Activated T-cell treated with anti-CD3 and anti-CD28 coated beads for 24 hours (primary cell): ENCODE measurements at places on chromosomes 6 and 20.

DNA sequence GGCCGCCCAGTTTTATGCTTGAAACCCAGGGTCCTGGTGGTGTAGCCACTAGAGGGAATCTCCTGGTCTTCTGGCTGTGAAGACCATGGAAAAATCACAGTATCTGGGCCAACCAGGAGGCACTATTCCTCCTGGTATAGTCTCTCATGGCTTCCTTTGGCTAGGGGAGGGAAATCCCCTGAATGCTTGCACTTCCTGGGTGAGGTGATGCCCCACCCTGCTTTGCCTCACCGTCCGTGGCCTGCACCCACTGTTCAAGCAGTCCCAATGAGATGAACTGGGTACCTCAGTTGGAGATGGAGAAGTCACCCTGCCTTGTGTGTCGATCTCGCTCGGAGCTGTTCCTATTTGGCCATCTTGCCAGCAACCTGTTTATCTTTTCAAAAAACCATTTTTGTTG, 10.1 kb upstream of the ZNF337 start:
- DNase-seq: no peak

GRCh38 chr6:11810039-11810541, 31.5 kb upstream of the ADTRP start:
- no peak for DNase-seq

DNA sequence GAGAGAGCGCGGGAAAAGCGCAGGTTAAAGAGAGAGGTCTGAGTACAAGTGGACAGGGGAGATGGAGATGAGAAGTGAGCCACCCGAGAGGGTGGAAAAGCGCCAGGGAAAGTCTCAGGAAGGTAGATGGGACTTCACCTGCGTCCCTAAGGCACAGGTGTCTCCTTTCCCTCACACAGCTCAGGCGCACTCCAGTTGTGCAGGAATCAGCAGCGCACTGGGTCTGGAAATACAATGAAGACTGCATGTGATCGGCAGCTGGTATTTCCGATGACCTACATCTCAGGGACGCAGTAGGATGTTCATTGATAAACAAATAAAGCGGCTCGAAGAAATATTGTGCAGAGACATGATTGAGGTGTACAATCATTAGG, 432 bp upstream of the KHDRBS2 start:
- no peak for DNase-seq

GRCh38 chr20:57157106-57157691, 109.2 kb downstream of the BMP7 start:
- DNase-seq: no peak

DNA sequence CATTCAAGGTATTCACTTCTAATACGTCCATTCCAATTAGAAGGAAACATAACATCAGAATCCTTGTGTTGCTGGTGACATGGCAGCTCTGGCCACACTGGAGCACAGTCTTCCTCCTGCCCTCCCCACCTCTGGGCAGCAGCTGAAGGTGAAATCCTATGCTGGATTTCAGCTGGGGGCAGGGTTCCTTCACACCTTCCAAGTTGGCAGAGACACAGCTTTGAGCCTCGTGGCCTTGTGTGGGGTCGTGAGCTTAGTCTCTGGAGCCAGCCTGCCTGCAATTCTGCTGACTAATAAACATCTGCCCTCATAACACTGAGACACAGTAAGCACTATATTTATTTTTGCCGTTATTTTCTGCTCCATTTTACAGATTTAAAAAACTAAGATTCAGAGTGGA, 218.9 kb upstream of the RIN2 start:
- no peak for DNase-seq

- DNase-seq: no peak
Measured at GRCh38 chr6:36126553-36127458, 3.5 kb upstream of the MAPK13 start.

DNA sequence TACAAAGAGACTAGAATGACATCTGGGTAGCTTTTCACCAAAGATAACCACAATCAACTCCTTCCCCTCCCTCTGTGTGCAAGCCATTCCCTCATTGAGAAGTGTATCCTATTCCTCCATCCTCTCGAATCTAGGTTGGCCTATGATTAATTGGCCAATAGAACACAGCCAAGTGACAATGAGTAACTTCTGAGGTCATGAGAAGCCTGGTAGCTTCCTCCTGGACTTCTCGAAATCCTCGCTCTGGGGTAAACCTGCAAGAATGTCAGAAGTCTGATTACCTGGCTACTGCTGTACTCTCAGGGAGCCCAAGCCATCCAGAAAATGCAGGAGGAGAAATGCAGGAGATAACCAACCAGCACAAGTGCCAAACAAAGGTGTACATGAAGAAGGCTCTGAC, 13.1 kb downstream of the ARHGAP18 start:
- DNase-seq: no peak

DNA sequence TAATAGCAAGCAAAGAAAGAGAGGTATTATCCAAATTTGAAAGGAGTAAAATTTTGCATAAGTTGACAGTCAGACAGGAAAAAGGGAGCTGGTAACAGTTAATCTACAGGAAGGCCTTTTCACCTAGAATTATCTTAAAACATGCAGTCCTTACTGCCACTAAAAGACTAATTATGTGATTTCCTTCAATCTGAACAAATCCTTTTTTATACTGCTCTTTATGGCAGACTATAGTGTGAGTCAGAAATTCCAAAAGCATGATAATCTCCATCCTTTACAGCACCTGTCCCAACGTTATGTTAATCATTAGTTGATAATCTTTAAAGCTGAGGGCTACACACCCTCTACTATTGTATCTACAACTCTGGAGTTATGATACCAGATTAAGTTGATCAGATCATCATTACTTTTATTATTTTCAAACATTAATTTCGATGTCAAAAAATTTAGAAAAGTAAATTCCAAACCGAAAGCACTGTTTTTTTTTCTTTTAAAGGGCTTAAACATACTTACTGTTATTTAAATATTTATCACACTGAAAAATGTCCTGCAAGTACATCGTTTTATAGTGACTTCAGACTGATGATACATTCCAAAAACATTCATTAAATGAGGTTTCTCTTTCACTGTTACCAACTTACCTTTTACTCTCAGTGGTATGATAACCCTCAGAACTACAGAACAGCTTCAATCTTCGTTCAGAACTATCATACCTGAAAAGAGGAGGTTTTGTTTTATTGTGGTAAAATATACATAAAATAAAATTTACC, 33.2 kb upstream of the AKAP7 start:
- no peak for DNase-seq

DNA sequence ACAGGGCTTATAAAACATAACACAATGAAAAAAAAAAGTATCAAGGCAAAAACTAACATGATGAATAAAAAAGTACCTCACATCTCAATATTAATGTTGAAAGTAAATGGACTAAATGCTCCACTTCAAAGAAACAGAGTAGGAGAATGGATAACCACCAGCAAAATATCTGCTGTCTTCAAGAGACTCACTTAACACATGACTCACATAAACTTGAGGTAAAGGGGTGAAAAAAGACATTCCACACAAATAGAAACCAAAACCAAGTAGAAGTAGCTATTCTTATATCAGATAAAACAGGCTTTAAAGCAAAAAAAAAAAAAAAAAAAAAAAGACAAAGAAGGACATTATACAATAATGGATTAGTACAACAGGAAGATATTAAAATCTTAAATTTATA, 86.9 kb downstream of the TBC1D32 start:
- DNase-seq: no peak

GRCh38 chr6:131729550-131729949, 18.7 kb upstream of the CTAGE9 start:
- no peak for DNase-seq

DNA sequence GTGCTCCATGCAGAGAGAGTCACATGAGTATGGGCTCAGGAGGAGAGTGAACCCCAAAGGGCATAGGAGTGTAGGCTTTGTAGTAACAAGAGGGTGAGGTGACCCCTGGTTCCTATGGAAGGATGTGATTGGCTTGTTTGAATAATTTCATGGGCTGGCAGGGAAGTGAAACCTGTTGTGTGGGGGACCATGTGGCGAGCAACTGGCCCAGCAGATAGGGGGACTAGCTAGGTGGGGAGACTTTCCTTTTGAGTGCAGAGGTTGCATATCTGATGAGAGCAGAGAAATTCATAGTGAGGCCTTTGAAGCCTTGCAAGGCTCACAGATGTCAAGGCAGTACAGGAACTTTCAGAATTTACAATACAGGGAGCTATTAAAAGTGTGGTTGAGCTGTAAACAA, 247.9 kb upstream of the SLC35B3 start:
- DNase-seq: no peak

- DNase-seq: no peak
Measured at GRCh38 chr6:109081026-109081425, 13.6 kb downstream of the SESN1 start.

GRCh38 chr6:3650959-3651697, 100.4 kb downstream of the PXDC1 start:
- no peak for DNase-seq

DNA sequence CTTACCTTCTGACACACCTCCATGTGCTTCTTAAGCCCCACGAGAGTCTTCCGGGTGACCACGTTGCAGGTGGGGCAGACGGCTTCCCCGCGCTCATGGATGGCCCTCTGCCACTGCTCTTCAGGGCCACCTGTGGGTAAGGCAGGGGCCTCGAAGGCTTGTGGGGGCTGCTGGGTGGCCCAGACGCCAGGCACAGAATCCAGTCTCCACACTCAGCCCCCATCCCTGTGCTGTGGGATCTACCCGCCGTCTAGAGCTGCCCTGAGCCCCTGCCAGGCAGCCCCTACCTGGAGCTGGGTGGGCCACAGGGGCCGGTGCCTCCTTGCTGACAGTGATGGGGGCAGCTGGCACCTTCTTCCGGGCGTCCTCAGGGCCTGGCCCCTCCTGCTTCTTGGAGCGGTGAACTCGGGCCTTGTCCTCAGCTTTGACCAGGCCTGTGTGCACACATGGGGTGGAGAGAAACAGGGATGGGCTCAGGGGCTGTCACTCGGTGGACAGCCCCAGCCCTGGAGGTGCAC, 5.9 kb downstream of the ZNF512B start:
- no peak for DNase-seq

GRCh38 chr20:60046011-60046413, 87.8 kb downstream of the CDH26 start:
- no peak for DNase-seq

- peak; percentile 16 for DNase-seq
Measured at GRCh38 chr6:46781478-46782378, 11.5 kb upstream of the MEP1A start.

GRCh38 chr6:112232845-112233256, 21.5 kb downstream of the LAMA4 start:
- DNase-seq: no peak

GRCh38 chr20:32130965-32131364, 21.5 kb downstream of the TM9SF4 start:
- DNase-seq: no peak

DNA sequence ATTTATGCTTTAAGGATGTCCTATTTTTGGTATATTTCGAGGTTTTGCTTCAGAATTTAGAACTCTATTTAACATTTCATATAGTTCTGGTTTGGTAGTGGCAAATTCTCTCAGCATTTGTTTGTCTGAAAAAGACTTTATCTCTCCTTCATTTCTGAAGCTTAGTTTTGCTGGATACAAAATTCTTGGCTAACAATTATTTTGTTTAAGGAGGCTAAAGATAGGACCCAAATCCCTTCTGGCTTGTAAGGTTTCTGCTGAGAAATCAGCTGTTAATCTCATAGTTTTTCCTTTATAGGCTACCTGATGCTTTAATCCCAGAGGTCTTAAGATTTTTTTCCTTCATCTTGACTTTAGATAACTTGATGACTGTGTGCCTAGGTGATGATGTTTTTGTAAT, 162.7 kb upstream of the B3GAT2 start:
- DNase-seq: no peak

DNA sequence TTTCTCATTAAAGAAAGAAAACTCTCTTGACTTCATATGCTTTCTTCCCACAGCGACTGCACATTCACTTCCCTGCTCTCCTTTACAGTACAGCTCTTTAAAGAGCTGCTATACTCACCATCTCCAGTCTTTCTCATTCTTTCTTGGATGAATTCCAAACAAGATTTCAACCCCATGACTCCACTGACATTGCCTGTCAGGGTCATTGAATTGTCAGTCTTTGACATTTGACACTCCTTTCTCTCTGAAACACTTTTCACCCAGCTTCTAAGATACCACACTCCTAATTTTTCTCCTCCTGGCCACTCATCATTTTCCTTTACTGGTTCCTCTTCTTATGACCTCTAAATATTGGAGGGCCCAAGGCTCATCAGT, 811 bp upstream of the ARMH2 start:
- DNase-seq: no peak

- DNase-seq: no peak
Measured at GRCh38 chr6:56516003-56516402, 126.7 kb downstream of the DST start.

DNA sequence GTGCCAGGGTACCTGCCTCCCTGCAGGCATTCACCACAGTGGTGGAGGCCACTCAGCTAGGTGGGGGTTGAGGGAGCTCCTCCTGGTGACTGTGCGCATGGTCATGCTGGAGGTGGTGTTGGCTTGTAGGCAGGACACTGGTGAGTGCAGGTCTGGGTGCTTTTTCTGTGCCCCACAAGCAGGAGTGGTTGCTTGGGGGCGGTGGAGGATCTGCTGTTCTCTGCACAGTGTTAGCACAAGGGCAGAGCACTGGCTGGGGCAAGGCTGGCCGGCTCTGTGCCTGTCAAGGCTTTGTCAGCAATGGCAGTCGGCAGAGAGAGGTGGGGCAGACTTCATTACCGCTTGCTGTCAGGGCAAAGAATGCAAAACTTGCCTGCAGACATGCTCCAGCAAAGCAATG, 632.1 kb upstream of the ID4 start:
- no peak for DNase-seq

DNA sequence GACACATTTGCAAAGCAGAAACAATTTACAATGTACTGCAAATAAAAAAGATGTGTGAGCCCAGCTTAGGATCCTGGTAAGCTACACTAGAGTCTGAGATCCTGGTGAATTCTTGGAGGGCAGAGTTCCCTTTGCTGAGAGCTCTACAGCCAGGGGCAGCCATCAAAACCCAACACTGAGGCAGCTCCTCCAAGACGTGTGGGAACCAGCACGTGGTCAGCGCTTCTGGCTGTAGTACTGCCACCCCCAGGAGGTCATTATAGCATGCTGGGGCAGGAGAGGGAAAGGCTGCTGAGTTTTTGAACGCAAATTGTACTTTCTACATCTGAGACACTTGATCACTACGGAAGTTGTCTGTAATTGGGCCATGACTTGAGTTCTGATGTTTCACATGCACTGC, 131.5 kb downstream of the INSM1 start:
- DNase-seq: no peak

DNA sequence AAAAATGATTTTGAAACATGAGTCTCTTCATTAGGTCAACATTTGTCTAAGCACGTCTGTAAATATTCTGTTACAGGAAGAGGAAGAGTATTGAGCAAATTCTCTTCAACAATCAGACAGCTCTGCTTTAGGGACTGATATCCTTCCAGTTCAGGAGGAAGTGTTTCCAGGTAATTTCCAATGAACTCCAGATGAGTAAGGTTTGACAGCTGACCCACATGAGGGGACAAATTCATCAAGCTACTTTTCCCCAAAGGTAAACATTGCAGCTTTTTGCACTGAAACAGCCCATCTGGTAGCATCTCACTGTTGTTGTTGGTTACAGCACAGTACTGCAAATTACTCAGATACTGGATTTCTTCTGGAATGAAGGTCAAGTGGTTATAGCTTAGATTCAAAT, 18.1 kb downstream of the ENPP1 start:
- no peak for DNase-seq

GRCh38 chr6:12007473-12007872, 4.6 kb upstream of the HIVEP1 start:
- no peak for DNase-seq

GRCh38 chr6:45946352-45946751, 69.3 kb downstream of the CLIC5 start:
- no peak for DNase-seq
